ENCODE measurements at places on chromosomes 4 and X. TPM values are rescaled to one million over a fixed set of nuclear protein-coding genes. Genes with fewer than 3 reads are reported as not detected.

Gene CYBB
- total RNA-seq: under 0.01 TPM

Gene P2RY8
- not detected for total RNA-seq

Gene CSN1S1
- total RNA-seq: not detected

Gene PF4V1
- total RNA-seq: not detected

Gene GDPD2
- total RNA-seq: not detected

Gene TLR10
- not detected for total RNA-seq

Gene PNCK
- total RNA-seq: 4.7 TPM

Gene GLRA2
- not detected for total RNA-seq

Gene ATG4A
- 17.8 TPM for total RNA-seq

Gene DAPP1
- total RNA-seq: 127 TPM

Gene VMA21
- 48.7 TPM for total RNA-seq

Gene GUCY1A1
- total RNA-seq: 0.64 TPM

Data from tracheal epithelial cell (primary cell).